H9 (cell line): ENCODE measurements at places on chromosomes 12 and 14.
A peak's percentile ranks its signal among the peaks of the same experiment; 100 is the strongest.

DNA sequence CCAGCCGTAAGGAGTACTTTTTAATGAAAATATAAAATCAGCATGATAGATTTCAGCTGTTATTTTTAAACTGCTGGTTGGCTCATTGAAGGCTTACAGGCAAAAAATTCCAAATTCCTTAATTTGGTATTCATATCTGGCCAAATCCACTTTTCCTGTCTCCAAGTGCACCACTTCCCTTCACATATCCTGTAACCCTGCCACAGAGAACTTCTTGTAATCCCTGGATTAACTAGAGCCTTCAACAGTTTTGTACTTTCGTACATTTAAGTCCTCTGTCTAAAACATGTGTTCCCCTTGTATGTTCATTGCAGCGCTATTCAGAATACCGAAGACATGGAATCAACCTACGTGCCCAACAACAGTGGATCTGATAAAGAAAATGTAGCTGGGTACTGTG lies 9.6 kb downstream of the PUS7L start:
- no peak for DNase-seq

- DNase-seq = no peak
These were observed 156.5 kb upstream of the PLEKHG7 start for GRCh38 chr12:92546259-92546634.

DNA sequence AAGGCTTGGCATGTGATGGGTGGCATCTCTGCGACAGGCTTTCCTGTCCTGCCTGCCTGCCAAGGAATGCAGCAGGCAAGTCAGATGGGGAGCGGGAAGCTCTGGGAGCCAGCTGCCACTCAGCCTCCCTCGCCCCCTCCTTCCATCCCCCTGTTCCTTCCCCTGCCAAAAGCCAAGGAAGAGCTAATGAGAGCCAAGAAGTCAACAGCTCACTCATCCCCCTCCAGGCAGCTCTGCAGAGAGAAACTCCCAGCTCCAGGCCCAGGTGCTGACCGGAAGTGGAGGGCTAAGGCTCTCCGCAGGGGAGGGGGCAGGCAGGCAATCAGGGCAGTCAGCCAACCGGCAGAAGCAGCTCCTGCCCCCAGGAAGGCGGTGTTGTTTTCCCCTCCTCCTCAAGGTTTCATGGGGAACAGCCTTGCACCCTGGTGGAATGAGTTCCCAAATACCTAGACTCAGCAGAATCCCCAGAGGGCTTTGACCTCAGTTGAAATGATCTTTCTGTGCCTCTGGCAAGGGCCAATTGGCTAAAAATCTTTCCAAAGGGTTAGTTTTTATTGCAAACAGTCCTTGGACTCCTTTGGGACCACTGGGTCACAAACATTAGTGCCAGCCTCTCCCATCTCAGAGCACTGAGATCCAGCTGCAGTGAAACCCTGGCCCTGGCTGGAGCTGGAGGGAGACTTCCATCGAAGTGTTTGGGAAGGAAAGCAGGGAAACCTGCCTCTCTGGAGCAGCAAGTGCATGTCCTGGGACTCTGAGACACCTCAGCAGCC lies 349.1 kb downstream of the DPF3 start:
- DNase-seq = peak; percentile 86

DNA sequence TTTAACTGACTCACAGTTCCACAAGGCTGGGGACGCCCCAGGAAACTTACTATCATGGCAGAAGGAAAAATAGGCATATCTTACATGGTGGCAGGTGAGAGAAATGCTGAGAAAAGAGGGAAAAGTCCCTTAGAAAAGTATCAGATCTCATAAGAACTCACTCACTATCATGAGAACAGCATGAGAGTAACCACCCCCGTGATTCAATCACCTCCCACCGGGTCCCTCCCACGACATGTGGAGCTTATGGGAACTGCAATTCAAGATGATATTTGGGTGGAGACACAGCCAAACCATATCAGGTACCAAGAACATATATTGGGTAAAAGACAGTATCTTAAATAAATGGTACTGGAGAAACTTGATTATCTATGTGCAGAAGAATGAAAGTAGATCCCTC lies 100.3 kb upstream of the FAR2 start:
- no peak for DNase-seq

GRCh38 chr12:122001466-122002209 lies 20.0 kb upstream of the BCL7A start:
- DNase-seq = peak; percentile 59

- DNase-seq = no peak
These were observed 248.1 kb downstream of the APAF1 start for GRCh38 chr12:98893126-98893674.

- DNase-seq = no peak
These were observed 473.0 kb downstream of the PCNX1 start for GRCh38 chr14:71380271-71380670.

DNA sequence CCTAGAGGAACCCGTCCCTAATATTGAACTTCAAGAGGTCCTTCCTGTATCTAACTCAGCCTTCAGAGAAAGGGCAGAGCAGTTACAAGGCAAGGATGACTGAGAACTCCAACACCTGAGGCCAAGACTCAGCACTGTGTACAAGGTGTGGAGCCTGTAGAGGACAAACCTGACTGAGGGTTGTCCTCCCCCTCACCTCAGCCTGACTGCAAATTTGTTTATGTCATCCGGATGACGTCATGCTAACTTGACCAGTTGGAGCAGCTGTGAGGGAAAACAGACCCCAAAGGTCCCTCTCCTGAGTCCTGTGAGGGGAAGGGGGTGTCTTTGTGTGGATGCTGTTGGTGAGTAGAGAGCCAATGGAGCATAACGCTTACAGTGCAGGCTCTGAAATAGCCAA lies 4.3 kb downstream of the CRACR2A start:
- DNase-seq = peak; percentile 21
